Femur (tissue), 1 donor: ENCODE measurements at places on chromosomes 6 and 20.

DNA sequence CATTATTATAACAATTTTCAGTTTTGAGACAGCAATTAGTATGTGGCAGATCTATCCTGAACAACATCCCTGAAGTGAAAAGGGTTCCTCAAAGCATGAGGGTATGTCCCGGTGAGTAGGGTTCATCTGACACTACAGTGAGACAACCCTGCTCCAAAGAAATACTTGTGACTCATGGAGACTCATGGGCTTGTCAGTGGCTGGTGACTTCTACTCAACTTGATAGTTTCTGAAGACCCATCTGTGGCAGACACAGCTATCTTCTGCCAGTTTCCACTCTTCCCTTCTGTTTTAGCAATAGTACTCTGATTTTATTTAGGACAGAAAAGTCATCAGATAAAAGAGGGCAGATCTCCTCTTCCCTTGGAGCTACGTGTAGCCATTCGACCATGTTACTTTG lies 41.4 kb downstream of the MAP3K7 start:
- DNase-seq, result no peak

DNA sequence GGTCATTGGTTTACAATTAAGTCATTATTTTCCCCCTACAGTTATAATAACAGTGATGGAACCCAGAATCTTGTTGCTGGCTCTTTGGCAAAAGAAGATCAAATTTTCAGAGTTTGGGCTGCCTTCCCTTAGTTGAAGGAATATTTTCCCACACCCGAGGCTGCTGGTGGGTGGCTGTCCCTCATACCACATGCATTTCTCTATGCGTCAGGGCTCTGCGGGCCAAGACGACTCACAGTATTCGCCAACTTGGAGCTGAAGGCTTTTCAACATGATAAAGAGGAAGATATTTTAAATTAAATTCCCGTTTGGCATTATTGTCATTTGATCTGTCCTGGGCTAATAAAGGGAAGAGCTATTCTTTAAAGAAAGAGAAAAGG lies 102.2 kb upstream of the SASH1 start:
- peak; percentile 70 for DNase-seq

DNA sequence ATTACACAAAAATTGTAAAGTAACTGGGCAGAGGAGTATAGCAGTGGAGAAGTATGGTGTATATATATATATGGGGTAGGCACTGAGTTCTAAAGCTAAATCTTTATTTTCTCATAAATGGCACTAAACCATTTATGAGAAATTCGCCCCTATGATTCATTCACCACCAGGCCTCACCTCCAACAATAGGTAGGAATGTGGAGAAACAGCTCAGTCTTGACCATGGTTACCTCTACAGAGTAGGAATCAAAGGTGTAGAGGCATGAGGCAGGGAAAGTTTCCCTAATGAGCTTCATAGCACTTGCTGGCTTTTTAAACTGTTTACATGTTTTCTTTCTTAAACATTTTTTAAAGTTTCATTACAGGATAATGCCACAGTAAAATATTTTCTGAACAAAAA lies 36.9 kb upstream of the SUMO4 start:
- no peak for DNase-seq

- no peak for DNase-seq
Observed at GRCh38 chr6:149439626-149440025, 39.6 kb downstream of the SUMO4 start.

DNA sequence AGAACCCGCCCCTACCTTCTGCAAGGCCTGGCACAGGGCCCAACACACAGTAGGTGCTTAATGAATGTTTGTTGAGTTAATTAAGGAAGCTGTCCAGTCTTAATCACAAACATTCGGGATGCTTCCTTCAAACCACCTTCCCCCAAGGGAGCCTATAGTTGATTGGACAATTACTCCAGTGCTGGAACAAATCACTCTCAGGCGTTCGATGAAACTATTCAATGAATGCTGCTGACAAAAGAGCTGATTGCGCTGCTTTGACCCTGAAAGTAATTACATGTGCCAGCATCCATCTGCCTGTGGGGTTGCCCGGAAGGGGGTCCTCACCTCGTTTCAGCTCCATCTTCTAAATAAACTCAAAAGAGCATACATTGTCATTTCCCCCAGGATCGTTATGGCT lies 112.0 kb upstream of the SRSF6 start:
- no peak for DNase-seq

DNA sequence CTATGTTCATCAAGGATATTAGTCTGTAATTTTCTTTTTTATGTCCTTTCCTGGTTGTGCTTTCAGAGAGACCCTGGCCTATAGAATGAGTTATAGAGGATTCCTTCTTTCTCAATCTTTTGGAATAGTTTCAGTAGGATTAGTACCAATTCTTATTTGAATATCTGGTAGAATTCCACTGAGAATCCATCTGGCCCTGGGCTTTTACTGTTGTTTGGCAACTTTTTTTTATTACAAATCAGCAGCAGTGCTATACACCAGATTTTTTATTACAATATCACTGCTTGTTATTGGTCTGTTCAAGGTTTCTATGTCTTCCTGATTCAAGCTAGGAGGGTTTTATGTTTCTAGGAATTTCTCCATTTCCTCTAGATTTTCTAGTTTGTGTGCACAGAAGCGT lies 50.0 kb upstream of the NRSN1 start:
- no peak for DNase-seq

DNA sequence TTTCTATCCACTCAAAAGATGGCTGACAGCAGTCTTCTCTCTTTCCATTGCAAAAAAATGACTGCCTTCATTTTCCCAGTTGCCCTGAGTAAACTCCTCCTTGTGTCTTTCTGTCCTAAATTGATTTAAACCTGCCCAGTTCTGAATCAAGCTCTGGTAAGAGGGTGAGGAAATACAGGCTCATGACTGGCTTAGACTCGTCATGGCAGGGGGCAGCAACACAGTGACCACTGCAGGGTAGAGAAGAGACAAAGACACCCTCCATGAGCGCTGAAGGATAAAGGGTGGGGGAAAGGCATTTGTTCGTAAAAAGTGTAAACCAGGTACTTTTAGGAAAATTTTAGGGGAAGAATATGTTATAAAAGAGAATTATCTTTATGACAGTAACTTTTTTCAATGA lies 738.2 kb upstream of the FLRT3 start:
- DNase-seq, result no peak

- no peak for DNase-seq
Observed at GRCh38 chr6:56593801-56594318, 48.8 kb downstream of the DST start.

DNA sequence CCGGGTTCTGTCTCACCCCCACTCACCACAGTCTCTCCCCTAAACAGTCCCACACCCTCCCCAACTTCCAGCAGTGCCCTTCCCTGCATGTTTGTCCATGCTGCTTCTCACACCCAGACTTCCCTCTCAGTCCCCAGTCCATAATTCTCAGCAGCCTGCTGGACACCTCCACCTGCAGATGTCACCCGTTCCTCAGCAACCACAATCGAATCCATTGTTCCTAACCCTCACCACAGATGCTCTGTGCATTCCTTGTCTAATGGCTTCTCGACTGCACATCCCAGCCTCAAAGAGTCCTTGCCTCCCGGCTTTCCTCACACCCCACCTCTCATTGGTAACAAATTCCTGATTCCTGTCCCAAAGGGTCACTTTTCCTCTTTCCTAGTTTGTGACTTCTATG lies 55.6 kb downstream of the GOPC start:
- no peak for DNase-seq

DNA sequence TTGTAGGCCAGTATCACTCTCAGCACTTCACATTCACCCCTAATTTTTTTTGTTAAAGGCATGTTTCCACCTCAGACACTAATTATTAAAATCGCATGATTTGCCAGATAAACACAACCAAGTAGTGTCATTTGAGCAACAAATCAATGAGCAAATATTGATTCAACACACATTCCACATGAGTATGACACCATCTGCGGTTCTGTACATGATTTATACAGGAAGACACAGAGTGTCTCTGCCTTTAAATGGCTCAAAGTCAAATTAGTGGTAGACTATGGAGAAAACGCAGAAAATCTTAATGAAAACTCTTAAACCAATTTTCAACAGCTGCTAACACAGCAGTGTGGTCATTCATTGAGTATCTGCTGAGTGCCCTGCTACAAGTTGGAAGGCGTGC lies 300.2 kb downstream of the SOX4 start:
- DNase-seq, result no peak

GRCh38 chr6:144062786-144063185 lies 32.6 kb downstream of the SF3B5 start:
- DNase-seq, result no peak

DNA sequence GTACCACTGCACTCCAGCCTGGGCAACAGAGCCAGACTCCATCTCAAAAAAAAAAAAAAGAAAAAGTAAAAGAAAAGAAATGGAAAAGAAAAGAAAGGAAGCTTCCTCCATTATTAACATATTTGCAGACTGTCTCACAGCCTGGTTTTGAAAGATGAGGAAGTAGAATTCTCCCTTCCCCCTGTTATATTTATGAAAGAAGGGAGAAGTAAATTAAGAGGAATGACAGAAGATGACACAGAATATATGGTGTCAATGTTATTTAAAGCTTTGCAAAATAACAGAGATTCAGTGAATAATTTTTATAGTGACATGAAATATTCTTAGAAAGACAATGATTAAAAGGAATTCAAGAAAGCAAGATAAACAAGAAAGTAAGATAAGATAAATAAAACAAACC lies 83.7 kb upstream of the PRSS16 start:
- DNase-seq, result no peak

- DNase-seq, result no peak
Observed at GRCh38 chr6:12875051-12875450, 158.5 kb downstream of the PHACTR1 start.

DNA sequence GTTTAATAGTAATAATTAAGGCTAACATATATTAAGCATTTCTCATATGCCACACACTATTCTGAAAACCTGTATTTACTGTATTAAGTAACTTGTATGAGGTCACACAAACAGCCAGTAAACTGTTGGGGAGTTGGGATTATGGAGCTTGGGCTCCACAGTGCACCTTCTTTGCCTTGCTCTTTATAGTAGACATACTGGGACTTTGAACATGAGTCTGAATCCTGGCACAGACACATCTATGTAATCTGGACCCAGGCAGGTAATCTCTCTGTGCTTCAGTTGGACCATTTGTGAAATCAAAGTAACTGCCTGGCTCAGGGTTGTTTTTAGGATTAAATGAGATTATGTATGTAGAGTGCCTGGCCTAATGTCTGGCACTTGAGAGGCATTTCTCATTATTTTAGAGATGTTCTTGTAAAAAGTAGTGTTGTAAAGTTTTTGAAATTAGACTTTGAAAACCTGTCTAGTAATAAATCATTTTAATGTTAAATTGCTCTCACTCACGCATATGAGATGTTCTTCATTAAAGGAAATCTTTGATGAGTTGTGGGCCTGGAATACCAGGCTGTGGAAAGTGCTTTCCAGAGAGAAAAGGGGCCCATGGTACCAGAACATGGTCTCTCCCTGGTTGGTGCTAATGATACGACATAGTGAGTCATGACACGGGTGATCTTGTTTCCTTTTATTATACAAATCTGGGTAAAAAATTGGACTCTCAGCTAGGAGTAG lies 34.3 kb downstream of the LRRC1 start:
- no peak for DNase-seq

- no peak for DNase-seq
Observed at GRCh38 chr6:100626721-100627120, 162.0 kb upstream of the SIM1 start.

GRCh38 chr6:146200176-146200575 lies 171.3 kb downstream of the GRM1 start:
- peak; percentile 25 for DNase-seq

DNA sequence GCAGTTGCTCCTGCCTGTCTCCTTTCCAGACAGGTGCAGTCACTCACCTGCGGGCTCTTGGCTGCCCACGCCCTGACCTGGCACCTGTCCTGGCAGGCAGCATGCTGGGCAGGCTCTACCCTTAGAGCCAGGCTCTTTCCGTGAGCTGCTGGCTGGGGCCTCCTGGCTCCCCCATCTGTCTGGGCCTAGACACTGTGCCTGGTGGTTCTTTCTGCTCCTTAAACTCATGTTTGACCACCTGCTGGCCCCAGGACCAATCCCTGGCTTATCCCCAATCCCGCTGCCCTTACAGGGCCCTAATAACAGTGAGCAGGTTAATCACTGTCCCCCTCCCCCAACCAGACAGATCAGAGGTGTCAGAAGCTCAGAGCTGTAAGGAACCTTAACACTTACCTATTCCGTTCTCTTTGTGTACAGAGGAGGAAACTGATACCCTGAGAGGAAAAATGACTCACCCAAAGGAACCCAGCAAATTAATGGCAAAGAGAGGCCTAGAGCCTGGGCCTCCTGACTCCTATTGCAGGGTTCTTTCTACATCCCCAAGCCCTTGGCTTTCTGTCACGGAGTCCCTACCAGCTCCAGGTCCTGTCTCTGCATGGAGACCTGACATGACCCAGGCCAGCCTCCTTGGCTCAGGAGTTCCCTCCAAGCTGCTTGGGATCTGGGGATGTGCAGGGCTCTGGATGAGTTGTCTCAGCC lies 54.7 kb downstream of the RAB44 start:
- DNase-seq, result no peak

DNA sequence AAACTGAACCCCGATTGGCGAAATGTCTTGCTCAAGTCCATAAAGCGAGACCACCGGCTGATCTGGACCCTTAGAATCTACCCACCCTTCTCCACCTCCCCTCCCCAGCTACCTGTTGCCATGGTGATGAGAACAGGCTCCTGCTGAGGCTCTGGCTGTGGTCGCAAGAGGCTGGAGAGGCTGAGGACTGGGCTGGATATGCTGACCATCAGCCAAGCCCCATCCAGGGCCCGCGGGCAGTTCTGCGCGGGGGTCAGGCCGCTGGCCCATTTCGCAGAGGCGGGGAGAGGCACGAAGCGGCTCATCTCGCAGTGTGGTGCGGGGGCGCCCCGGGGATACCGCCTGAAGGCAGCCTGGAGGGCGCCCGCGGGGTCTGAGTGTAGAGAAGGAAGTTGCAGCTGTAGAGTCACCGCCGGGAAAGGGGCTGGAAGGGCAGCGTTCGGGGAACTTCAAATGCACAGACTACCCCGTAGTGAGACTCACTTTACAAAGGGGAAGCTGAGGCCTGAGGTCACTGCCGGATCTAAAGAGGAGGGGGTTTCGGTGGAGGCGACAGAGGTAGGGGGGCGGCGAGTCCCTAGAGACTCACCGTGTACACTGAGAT lies 671 bp downstream of the TAPBP start:
- DNase-seq, result peak; percentile 67

GRCh38 chr6:1384549-1385128 lies 4.7 kb upstream of the FOXF2 start:
- no peak for DNase-seq

DNA sequence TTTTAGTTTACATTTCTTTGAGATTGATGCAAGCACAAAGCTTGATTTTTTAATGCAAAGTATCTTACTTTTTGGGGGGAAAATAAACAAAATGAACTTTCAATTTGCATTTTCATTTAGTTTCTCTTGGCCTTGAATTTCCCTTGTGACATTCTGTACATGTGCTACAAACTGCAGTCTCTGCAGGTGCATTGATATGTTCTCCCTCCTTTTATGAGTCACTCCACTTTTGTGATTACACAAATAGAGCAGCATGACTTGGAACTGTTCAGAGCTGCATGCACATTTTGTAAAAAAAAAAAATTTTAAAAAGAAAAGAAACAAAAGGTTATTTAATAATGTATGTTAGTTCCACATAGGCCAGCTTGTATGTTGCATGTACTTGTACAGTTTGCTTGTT lies 220.0 kb upstream of the KCNQ5 start:
- no peak for DNase-seq
